ENCODE measurements at places on chromosomes 2 and 18.
A peak's percentile ranks its signal among the peaks of the same experiment; 100 is the strongest.

- peak; percentile 30 for DNase-seq
These were observed 198.3 kb downstream of the ACKR3 start for GRCh38 chr2:236767941-236768340.

DNA sequence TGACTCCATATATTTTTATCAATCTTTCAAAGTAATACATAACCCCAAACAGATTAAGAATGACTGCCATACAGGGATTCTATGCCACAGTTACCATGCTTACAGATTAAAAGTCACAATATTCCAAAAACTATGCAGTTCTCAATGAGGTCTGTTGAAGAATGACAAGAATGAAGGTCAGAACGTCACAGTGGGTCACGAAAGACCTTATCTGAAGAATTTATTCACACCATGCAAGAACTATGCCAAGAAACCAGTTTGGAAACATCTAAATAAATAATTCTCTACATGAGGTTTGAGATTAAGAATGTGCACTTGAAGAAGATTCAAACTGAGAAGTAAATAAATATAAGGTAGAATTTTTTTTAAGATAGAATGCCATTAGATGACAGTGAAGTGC lies 253.3 kb downstream of the EXOC6B start:
- DNase-seq = no peak

- no peak for DNase-seq
These were observed 18.1 kb upstream of the DYNC1I2 start for GRCh38 chr2:171669121-171669520.

- no peak for DNase-seq
These were observed 376.1 kb upstream of the SOX11 start for GRCh38 chr2:5316001-5316490.

DNA sequence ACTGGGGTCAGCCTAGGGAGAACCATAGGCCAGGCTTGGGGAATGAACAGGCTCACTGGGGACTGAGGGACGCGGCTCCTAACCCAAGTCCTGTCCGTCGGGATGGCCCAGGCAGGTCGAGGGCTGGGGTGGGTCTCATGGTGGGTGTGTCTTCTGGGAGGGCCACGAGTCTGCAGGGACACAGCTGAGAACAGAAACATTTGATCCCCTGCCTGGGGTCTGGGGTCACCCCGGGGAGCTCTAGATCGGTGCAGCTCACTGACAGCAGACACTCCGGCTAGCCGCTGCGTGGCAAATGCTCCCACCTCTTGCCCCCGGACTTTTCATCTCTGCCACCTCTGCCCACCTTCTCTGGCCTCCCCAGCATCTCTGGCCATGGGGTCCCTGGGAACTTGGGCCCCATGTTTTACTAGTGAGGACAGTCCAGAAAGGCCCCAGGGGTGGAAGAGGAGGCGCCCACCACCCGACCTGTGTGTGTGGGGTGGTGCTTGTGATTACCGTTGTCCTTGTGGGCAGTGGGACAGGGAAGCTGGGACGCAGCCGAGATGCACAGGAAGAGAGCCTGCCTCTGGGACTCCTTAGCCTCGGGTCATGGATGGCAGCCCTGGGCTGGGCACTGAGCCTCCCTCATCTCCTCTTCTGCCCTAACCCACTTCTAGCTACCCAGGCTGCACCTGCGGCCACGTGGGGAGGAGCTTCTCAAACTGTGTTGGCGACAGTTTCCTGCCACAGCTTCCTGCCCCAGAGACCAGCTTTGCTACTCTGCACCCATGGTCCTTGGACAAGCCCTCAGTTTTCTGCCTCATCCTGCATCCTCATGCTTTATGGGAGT lies 4.9 kb downstream of the ZAP70 start:
- DNase-seq = no peak

DNA sequence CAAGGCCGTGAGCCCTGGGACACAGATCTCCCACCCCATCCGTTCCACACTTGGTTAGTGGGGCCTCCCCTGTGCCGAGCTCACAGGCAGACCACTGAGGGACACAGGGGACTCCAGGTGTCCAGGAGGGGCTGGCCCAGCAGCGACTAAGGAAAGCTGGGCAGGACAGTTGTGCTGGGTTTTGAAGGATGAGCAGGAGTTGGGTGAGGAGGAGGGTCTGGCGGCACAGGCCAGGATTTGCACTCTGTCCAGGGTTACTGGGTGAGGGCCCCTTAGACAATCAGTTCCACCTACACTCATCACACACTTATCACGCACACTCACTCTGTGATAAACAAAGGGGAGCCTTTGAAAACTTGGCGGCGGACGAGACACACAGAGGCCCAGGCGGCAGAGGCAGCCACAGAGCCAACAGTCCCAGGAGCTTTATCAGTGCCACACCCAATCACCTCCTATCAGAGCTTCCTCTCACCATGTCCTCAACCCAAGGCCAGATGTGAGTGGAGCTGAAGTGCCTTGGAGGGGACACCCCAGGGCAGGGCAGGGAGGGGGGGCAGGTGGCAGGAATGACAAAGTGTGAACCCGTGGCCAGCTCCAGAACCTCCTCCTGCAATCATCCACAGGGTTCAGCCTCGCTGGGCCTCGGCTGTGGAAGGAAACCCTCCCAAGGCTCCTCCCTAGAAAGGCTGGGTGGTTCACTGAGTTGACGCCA lies 26.6 kb downstream of the BIN1 start:
- no peak for DNase-seq

GRCh38 chr18:6397931-6398566 lies 16.7 kb downstream of the L3MBTL4 start:
- DNase-seq = no peak

DNA sequence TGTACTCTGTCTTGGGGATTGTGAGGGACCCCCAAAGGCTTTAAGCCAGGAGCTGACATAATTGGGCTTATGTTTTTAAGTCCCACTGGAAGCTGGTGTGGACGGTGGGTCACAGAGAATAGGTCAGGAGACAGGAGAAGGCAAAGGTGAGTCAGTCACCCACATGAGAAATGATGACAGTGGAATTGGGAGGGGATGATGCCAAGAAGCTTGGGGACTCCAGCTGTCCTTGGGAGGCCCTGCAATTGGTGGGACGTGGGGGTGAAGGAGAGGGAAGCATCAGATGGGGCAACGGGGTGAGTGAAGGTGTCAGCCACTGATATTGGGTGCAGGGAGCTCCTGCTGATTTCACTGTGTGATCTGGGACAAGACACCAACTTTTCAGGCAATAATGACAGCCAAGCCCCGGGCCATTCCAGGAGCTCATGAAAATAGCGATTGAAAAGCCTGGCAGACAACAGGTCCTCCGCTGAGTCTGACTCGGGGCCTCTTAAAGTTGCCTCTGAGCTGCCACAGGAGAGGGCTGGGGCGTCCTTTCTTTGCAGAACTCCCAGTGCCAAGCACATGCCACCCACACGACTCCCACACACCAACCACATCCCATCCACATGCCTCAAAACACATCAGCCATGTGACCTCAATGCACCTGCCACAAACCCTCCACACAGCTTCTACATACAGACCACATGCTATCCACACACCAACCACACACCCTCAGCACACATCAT lies 13.4 kb downstream of the TNS1 start:
- DNase-seq = no peak

DNA sequence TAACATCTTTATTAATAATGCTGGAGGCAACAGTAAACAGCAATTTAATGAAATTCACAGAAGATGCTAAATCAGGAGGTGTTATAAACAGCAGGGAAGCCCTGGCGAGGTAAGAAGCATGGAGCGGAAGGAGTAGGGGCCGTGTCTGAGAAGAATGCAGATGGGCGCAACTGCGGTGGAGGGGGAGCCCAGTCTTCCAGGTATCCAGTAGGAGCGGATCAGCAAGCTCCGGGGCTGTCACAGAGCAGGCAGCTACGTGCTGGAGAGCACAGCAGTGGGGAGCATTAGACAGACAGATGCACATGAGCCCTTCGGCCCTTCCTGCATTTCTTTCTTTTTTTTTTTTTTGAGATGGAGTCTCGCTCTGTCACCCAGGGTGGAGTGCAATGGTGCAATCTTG lies 82.3 kb downstream of the SH3RF3 start:
- no peak for DNase-seq

DNA sequence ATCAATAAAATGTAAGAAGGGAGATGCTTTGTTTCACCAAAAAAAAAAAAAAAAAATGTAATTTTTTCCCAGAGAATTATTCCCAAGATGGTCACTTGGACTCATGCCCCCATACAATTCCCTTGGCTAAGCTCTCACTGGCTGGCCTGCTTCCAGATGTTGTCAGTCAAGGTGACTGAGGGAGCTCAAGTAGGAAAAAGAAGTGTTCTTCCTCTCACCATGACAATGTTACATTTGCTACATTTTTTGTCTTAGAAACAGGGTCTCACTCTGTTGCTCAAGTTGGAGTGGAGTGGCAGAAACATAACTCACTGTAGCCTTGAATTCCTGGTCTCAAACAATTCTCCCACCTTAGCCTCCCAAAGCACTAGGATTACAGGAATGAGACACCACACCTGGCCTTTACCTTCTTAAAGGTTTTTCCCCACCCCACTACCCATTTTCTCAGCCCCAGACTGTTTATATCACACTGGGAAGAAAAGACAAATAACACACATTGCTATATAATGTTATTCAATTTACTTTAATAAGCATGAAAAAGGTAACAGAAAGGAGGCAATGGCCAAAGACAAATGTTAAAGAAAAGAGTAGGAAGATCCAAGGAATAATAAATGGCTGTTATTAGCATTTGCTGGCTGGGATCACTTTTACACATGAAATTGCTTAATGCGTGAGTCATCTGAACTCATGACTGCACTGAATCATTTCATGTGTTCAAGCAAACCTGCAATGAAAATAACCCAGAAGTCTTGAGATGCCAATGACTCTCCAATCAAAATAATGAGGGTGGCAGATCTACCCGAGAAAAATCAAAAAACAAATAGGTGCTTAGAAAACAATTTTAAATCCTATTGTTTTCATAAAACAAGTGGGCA lies 45.2 kb downstream of the ACVR1 start:
- DNase-seq = peak; percentile 97

GRCh38 chr2:62657783-62658182 lies 47.7 kb upstream of the EHBP1 start:
- no peak for DNase-seq

GRCh38 chr2:100541404-100541803 lies 21.4 kb upstream of the PDCL3 start:
- DNase-seq = no peak

- no peak for DNase-seq
These were observed 780.0 kb upstream of the SALL3 start for GRCh38 chr18:78199611-78200010.

DNA sequence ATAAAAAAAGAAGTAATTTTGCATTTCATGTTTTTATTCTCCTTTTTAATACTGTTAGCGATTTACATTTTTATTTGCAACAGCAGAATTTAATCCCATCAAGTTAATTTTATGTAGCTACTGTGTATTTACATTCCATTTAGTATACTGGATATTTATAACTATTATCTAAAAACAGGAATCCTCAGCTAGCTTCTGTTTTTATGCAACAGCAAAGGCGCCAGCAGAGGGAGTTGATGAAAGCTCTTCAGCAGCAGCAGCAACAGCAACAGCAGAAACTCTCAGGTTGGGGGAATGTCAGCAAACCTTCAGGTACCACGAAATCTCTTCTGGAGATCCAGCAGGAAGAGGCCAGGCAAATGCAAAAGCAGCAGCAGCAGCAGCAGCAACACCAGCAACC lies 26.2 kb upstream of the SNORC start:
- DNase-seq = no peak

DNA sequence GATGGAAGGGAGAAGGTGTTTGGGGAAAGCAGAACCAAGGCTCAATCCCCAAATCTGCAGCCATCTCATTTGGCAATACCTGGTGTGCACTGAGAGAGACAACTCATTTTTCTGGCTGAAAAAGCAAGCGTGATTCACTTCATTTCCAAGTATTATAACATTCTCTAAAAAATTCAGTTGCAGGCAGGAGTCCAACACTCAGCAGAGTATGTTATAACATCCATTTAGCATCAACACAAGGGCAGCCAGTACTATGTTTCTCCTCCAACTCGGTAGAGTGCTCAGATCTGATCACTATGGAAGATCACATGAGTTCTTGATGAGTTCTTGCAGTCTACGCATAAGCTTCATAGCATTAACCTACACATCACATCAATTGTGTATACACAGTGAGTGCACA lies 99.4 kb upstream of the PID1 start:
- peak; percentile 72 for DNase-seq

GRCh38 chr2:180202467-180202951 lies 195.4 kb upstream of the CWC22 start:
- DNase-seq = peak; percentile 38

DNA sequence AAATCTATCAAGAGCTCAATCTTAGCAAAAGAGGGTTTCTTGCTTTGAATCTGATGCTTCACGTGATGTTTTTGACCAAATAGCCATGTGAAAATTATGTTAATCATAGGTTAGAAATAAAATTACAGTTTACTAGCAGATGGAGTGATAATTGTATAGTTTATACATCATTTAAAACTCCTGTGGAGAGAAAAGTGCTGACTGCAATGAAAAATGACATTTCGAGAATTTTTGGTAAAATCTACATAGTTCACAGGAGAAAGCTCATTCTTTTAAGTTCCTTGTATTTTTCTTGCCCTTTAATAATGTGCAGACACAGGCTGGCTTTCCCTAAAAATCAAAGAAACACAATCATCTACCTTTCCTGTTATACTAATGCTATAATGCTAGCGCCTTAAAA lies 33.2 kb downstream of the RBKS start:
- no peak for DNase-seq

DNA sequence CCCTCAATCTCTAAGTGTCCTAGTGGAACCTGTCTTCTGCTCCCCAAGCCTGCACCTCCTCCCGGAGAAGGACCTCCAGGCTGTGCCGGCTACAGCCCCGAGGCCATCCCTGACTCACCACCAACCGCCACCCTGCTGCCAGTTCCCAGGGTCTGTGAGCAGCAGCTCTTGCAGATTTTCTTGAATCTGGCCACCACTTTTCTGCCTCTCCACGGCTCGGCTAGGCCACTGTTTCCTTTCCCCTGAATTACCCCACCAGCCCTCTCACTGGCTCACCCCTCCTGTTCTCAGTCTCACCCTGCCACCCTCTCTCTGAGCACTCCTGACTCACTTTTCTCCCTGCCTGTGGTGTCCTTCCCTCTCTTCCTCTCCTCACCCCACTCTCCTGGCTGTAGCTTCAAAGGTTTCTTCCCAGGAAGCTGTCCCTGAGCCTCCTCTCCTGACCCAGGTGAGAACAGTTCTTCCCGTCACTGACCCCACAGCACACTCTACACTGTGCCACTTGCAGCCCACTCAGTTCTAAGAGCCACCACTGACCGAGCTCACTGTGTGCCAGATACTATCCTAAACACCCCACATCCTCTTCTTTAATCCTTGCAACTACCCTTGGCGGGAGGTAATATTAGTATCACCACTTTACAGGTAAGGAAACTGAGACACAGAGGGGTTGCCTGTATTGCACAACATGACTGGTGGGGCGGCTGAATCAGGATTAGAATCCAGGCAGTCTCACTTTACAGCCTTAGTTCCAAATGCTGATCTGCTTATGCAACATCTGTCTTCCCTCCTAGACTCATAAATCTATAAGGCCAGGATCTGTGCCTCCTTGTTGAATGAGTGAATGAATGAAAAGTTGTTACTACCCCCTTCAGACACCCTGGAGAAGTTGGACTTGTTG lies 111.6 kb downstream of the SMAD7 start:
- DNase-seq = peak; percentile 82

- DNase-seq = no peak
These were observed 277.0 kb downstream of the CTNNA2 start for GRCh38 chr2:79789811-79790210.

Measured in fibroblast of mammary gland (primary cell).